ENCODE measurements at places on chromosomes 2 and 18.

- peak; percentile 25 for DNase-seq
Observed at GRCh38 chr18:2958819-2959298, 54.1 kb downstream of the LPIN2 start.

GRCh38 chr18:22348521-22349316 lies 69.0 kb downstream of the CTAGE1 start:
- peak; percentile 92 for DNase-seq

GRCh38 chr18:35174093-35174731 lies 66.6 kb upstream of the ZNF397 start:
- no peak for DNase-seq

- peak; percentile 67 for DNase-seq
Observed at GRCh38 chr2:43024515-43025011, 201.8 kb downstream of the ZFP36L2 start.

GRCh38 chr2:122999821-123000220 lies 1025.3 kb upstream of the CNTNAP5 start:
- no peak for DNase-seq

DNA sequence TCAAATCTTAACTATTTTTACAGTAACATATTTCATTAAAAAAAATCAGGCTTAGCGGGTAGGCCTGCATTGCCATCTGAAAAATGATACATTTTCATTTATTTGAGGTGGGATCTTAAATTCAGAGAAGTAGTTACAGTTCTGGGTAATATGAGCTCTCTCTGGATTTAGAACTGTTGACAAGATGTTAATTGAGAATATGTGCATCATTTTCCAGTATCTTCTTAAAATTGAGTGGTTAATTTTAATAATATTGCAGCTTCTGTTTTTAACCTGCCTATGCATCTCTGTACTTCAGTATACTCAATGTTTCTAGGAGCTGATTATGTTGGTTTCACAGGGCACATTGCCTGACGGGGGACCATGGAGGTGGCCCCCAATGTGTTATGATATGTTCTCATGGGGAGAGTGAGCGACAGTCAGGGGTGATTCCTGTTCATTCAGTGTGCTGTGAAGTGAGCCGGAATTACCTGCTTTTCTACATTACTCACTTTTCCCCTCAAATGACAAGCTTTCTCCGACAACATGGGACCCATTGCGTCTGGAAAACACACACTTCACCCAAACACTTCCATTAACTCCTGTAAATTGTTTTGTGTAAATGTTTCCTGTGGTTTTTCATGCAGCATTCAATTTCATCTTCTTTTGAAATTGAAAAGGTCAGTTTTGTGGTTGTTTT lies 406.2 kb downstream of the MTX2 start:
- no peak for DNase-seq

DNA sequence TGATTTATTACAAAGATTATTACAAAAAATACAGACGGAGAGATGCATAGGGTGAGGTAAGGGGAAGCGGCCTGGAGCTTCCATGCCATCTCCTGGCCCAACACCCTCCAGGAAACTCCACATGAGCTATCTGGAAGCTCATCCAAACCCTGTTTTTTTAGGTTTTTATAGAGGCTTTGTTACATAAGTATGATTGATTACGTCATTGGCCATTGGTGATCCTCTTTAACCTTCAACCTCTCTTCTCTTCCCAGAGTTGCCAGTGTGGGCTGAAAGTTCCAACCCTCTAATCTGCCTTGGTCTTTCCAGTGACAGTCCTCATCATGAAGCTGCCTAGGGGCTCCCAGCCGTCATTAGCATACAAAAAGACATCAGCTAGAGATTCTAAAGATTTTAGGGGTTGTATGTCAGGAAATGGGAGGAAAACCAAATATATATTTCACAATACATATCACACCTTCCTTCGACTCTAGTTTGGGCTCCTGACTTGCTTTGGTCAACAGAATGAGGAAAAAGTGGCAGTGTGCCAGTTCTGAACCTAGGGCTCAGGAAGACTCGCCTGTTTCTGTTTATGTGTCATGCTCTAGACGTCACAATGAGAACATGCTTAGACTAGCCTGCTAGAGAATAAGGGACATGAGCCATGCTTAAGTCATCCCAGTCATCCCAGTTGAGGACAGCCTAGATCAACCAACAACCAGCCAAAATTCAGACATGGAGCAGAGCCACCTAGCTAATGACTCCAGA lies 54.1 kb downstream of the ETAA1 start:
- DNase-seq, result no peak

DNA sequence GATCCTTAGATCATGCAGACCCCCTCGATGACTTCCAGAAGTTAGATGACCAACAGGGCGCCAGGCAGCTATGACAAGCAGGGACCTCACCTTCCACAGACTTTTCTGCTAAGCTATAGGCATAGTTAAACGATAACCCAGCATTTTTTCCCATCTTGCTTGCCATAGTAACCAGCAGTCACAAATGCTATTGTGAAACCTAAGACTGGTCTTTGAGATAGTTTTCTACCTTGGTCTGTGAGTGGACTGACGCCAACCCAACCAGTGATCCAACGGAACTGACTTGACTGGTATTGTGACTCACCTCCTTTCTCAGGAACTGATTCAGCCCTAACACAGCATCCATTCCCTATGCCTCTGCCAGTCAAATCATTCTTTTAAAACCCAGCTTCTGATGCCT lies 361.2 kb downstream of the LRRTM4 start:
- DNase-seq, result no peak

GRCh38 chr2:190627448-190628412 lies 21.2 kb upstream of the NAB1 start:
- DNase-seq, result peak; percentile 86

GRCh38 chr2:56185101-56185581 lies 1.4 kb downstream of the CCDC85A start:
- DNase-seq, result peak; percentile 40

- no peak for DNase-seq
Observed at GRCh38 chr2:99644419-99644787, 154.6 kb upstream of the REV1 start.

- no peak for DNase-seq
Observed at GRCh38 chr18:78772360-78773302, 207.0 kb upstream of the SALL3 start.

Measured in right cardiac atrium (tissue), 5 donors.